Common myeloid progenitor, CD34-positive (primary cell): ENCODE measurements at places on chromosomes 16 and 17.

GRCh38 chr17:55168958-55169687 is 95.6 kb upstream of the HLF start:
- no peaks in the 10 kb centered on the region for H3K27me3 ChIP-seq
- no peaks in the 10 kb centered on the region for H3K4me1 ChIP-seq
- no peak overlapping the region for H3K27ac ChIP-seq
- peak; percentile 53 for DNase-seq

DNA sequence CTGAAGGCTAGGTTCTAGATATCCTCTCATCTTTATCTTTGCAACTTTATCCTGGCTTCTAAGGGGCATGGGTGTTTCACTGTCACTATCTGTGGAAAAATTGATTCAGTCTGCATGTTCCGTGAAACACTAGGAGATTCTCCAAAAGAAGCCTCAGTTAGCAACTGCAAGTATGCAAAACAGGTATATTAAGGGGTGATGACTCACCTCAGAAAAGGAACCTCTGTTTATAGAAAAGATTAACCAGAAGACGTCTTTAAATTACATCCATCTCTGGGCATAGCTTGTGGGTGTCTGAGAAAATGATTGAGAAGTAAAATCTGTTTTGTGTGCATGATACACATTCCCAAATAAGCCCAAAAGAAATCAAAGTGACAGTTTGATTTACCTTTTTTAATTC is 353.8 kb upstream of the HSBP1 start:
- H3K36me3 ChIP-seq: no peaks in the 10 kb centered on the region
- H3K4me3 ChIP-seq: no peak overlapping the region
- no peaks in the 10 kb centered on the region for H3K4me1 ChIP-seq
- H3K27me3 ChIP-seq: no peaks in the 10 kb centered on the region
- no peak for DNase-seq
- H3K27ac ChIP-seq: no peak overlapping the region

DNA sequence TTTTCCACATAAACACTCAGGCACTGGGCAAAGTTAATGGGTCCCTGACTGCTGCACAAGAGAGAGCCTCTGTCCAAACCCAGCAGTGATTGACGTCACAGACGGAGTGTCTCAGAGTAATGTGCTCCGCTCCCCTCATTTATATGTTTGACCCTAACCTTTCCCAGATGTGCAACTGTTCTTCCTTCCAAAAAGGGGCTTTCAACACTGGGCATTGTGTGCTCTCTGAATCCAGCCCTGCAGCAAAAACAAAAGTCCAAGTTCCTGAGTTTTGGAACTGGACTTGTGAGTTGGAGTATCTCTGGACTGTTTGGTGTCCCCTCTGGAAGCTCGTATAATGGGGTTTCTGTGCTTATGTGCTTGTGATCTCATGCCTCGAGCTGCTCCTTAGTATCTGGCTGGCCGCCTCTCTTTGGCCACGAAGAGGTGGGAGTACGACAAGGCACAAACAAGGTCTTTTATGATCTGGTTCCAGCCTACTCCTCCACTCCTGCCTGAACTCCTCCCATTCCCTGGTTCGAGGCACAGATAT is 76.4 kb upstream of the SMIM36 start:
- peaks cover 2% of the 10 kb centered on the region for H3K27me3 ChIP-seq
- no peaks in the 10 kb centered on the region for H3K4me1 ChIP-seq
- no peak overlapping the region for H3K4me3 ChIP-seq
- H3K36me3 ChIP-seq: no peaks in the 10 kb centered on the region
- no peak overlapping the region for H3K27ac ChIP-seq

- H3K27me3 ChIP-seq: peaks cover 31% of the 10 kb centered on the region
- no peak overlapping the region for H3K4me3 ChIP-seq
- DNase-seq: no peak
- H3K4me1 ChIP-seq: no peaks in the 10 kb centered on the region
These were observed 10.7 kb upstream of the C1QL1 start for GRCh38 chr17:44978807-44979206.

DNA sequence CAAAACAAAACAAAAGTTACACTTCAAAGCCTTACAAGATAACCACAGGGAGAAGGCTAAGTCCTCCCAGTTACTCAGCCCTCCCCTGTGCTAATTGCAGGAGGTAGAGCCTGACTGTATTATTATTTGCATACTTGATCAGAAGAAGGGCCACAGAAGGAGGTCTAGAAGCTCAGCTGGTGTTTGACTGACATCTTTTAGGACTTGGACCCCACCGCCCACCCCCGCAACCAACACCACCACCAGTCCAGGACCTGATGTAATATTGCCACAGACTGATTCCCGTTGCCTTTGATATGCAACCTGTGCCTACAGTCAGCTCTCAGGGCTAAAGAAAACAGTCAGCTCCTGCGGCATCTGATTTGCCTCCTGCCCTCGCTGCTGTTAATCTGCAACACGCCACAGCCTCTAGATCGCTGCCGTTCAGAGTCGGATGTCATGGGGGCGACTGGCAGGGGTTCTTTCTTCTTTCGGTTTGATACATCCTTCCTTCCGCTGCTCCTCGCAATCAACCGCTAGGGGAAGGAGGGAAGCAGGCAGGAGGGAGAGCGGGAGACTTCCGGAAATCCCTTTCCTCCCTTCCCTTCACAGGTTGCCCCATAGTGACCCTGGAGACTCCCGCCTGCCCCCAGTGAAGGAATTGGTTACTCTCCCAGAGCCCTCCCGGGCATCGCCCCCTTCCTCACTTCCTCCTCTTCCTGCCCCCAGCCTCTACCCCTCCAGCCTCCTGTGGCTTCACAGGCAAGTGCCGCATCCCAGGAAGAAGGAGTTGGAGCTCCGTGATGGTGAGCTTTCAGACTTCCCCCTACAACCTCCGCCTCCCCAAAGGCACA is 90.5 kb upstream of the SOX9 start:
- peak overlapping the region; percentile 63 for H3K4me3 ChIP-seq
- H3K36me3 ChIP-seq: no peaks in the 10 kb centered on the region
- peak; percentile 44 for DNase-seq
- H3K27ac ChIP-seq: no peak overlapping the region
- peaks cover 17% of the 10 kb centered on the region for H3K27me3 ChIP-seq

DNA sequence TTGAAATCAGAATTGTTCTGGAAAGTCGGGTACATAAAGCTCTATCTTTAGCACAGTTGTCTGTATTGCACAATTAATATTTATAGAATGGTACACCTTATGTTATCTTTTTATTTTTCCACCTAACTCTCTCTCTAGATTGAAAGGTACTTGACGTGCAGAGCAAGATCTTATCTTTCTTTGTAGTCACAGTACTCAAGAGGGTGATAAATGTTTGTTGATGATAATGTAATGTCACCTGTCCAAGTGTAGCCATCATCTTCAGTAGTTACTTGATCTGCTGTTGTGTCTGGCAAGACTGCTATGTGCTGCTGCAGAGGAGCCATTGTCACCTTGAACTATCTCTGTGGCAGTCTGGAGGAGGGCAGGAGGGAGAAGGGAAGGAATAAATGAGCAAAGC is 5.3 kb downstream of the HMOX2 start:
- H3K27me3 ChIP-seq: no peaks in the 10 kb centered on the region
- no peak for DNase-seq
- H3K27ac ChIP-seq: no peak overlapping the region
- peaks cover 6% of the 10 kb centered on the region for H3K4me1 ChIP-seq

DNA sequence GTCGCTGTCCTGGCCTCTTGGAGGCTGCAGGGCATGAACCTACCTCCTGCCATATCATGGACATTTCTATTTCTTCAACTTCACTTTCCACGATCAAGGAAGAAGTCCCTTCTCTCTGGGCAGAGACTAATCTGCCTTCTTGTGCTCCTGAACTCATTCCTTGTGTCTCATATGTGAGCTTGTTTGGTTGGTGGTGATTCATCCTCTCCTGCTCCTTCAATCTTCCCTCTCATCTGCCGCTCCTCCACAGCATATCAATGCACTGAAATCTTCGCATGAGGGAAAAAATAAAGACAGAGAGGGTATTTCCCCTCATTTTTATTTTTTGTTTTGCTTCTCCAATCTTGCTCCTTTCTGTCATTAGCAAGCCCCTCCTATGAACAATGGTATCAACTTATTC is 571.7 kb upstream of the GOT2 start:
- no peaks in the 10 kb centered on the region for H3K36me3 ChIP-seq
- DNase-seq: no peak
- no peak overlapping the region for H3K27ac ChIP-seq
- H3K27me3 ChIP-seq: no peaks in the 10 kb centered on the region
- no peaks in the 10 kb centered on the region for H3K4me1 ChIP-seq

GRCh38 chr17:72236980-72237633 is 116.3 kb downstream of the SOX9 start:
- H3K27me3 ChIP-seq: no peaks in the 10 kb centered on the region
- H3K36me3 ChIP-seq: no peaks in the 10 kb centered on the region
- no peak overlapping the region for H3K27ac ChIP-seq
- H3K4me3 ChIP-seq: no peak overlapping the region
- DNase-seq: no peak
- no peaks in the 10 kb centered on the region for H3K4me1 ChIP-seq

DNA sequence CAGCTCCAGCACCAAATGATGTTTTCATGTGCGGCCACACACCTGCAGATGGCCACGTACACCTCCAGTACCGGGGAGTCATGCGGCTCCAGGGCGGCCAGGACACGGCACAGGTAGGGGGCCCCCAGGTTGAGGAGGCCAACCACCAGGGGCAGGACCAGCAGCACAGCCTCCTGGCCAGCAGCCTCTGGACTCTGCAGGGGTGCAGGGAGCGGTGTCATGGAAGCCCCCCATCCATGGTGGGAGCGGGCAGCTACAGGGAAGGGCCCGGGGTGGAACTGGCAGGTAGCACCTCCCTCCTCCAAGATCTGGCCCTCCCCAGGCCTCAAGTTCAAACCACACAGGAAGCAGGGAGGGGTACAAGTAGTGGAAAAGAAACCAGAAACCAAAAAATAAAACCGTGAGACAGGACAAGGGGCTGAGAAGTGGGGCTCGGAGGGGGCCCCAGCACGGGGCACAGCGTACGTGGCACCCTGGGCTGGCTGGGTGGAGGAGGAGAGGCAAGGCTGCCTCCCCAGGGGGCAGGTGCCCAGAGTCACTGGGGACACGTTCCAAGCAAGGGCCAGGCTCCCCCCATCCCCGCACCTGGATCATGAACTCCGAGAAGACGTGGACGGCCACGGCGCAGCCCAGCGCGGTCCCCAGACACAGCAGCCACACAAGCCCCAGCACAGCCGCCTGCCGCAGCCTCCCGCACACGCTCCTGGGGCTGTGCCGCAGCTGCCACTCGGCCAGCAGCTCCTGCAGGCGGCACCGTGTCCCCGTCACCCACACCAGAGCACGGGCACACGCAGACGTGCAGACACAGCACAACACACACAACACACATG is 7.4 kb downstream of the TMC6 start:
- H3K36me3 ChIP-seq: peaks cover 52% of the 10 kb centered on the region
- peak overlapping the region; percentile 59 for H3K4me3 ChIP-seq
- H3K27me3 ChIP-seq: no peaks in the 10 kb centered on the region
- peaks cover 55% of the 10 kb centered on the region for H3K4me1 ChIP-seq
- DNase-seq: peak; percentile 47
- H3K27ac ChIP-seq: no peak overlapping the region

DNA sequence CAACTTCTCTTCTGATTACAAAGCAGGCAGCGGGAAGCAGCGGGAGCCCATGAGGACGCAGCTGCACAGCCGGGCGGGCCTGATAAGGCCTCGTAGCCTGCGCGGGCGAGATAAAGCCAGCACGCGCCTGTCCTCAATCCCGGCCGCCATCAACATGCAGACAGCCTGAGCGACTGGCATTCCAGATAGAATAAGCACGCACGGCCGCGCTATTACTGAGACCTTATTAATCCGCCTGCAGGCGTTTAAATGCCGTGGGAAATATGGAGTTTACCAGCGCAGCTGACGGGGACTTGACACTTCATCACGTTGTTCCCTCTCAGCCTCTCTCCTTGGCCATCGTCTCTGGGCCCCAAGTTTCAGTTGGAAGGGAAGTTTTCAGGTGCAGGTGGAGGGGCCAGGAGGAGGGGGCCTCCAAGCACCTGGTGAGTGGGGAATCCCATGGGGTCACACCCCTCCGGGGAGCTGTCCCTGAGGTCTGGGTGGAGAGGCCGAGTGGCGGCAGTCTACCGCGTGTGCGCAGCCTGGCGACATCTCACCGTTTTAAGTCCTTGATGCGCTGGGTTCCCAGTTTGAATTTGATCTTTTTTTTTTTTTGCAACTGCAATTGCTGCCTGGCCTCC is 27.3 kb upstream of the CBFA2T3 start:
- no peaks in the 10 kb centered on the region for H3K27me3 ChIP-seq
- peak overlapping the region; percentile 33 for H3K27ac ChIP-seq
- H3K36me3 ChIP-seq: no peaks in the 10 kb centered on the region
- no peak overlapping the region for H3K4me3 ChIP-seq

GRCh38 chr17:18218756-18219415 is 6.5 kb upstream of the LLGL1 start:
- H3K4me1 ChIP-seq: no peaks in the 10 kb centered on the region
- H3K4me3 ChIP-seq: no peak overlapping the region
- H3K36me3 ChIP-seq: no peaks in the 10 kb centered on the region
- no peak for DNase-seq
- H3K27me3 ChIP-seq: no peaks in the 10 kb centered on the region

GRCh38 chr16:85927371-85927770 is 28.4 kb downstream of the IRF8 start:
- H3K4me3 ChIP-seq: no peak overlapping the region
- H3K27ac ChIP-seq: no peak overlapping the region
- H3K36me3 ChIP-seq: no peaks in the 10 kb centered on the region
- peaks cover 34% of the 10 kb centered on the region for H3K27me3 ChIP-seq
- no peak for DNase-seq

GRCh38 chr16:81198635-81199034 is 39.9 kb upstream of the BCO1 start:
- no peak overlapping the region for H3K4me3 ChIP-seq
- H3K4me1 ChIP-seq: no peaks in the 10 kb centered on the region
- H3K27ac ChIP-seq: no peak overlapping the region
- H3K36me3 ChIP-seq: no peaks in the 10 kb centered on the region

DNA sequence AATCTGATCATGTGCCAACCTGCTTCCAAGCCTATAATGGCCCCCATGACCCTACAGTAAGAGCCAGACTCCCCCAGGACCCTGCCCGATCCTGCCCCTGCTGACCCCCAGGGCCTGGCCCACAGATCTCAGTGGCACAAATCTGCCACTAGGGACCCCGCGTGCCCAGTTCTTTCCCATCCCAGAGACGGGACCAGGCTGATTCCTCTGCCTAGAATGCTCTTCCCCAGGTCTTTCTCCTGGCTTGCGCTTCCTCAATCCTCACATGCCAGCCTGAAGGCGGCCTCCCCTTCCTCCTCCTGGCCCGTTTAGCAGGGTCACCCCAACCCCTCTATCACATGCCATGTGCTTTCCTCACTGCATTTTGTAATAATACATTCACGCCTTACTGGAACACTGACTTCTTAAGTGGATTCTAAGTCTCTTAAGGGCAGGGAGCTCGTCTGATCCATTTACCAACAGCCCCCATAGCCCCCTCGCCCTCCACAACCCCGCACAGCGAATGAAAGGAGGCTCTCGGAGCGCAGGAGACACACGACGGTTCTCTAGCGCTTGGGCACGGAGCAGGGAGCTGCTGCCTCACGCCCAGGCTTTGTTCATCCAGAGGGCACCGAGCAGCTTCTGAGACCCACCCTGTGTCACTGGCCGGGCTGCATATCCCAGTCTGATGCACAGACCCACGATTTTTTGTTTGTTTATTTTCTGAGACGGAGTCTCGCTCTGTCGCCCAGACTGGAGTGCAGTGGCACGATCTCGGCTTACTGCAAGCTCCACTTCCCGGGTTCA is 1.2 kb downstream of the TRIM65 start:
- H3K27ac ChIP-seq: no peak overlapping the region
- H3K4me3 ChIP-seq: peak overlapping the region; percentile 77
- no peaks in the 10 kb centered on the region for H3K27me3 ChIP-seq
- peaks cover 67% of the 10 kb centered on the region for H3K36me3 ChIP-seq
